ENCODE measurements at places on chromosomes 7 and 10.

- no peak for DNase-seq
Measured at GRCh38 chr7:133448012-133448411, 195.1 kb downstream of the EXOC4 start.

DNA sequence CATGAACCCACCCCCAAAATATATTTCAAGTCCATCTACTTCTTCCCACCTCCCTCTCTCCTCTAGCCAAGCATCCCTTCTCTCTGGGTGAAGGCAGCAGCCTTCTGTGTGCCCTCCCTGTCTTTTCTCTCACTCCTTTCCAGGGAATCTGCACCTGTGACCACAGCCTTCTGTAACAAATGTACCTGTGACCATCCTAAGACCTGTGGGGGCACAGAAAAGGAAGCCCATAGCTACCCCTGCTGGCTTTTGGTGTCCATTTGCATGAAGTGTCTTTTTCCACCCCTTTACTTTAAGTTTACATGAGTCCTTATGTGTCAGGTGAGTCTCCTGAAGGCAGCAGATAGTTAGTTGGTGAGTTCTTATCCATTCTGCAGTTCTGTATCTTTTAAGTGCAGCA, 2.0 kb upstream of the TBXAS1 start:
- DNase-seq: no peak

- peak; percentile 69 for DNase-seq
Measured at GRCh38 chr10:97222326-97222961, 36.7 kb upstream of the SLIT1 start.

DNA sequence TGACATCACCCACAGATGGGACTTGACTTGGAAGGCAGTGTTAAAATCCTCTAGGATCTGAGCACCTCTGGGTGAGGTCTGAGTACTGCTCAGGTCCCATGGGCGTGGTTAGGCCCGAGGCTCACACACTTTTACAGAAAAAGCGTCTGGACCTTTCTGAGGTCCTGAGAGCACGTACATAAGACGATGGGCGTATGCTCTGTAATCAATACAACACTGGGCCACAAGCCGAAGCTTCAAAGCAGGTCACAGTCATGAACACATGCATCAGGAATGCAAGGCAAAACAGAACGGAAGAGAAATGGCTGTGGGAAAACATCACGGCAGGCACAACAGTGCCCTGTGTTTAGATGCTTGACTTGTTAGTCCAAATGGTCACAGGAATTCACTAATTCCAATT, 112.2 kb downstream of the LARP4B start:
- no peak for DNase-seq

DNA sequence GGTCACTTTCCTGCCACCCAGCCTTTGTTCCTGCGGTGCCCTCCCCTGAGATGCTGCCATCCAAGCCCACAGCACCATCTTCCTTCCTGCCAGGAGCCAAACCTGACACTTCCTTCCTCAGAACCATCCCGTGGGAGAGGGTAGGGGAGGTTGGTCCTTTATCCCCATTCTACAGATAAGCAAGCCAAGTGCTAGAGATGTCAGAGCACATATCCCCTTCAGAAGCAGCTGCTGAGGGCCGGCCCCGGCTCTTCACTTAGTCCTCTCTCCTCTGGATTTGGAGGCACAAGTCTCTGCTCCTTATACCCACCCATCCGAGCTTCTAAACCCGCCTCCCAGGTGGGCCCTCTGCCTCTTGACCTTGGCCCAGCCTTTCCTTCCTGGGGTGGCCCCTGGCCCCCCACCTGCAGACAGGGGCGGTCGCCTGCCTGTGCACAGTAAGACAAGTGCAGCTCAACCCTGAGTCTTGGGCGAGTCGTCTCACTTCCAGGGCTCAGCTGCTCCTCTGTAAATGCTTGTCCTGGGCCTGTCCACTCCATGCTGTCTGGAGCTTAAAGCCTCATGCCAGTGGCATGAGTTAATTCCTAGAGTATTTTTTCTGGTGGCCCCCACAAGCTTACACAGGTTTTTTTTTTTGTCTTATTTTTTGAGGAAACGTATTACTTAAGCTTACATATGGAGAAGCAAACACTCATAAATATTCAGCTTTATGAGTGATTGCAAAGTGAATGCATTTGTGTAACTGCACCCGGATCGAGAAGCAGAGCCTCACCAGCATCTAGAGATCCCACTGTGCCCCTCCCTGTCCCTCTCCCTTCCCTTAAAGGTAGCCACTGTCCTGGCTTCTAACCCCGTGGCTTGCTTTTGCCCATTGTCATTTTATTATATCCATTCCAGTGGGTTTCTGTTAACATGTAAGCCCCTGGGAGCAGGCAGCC, 125.1 kb downstream of the CDH23 start:
- no peak for DNase-seq

DNA sequence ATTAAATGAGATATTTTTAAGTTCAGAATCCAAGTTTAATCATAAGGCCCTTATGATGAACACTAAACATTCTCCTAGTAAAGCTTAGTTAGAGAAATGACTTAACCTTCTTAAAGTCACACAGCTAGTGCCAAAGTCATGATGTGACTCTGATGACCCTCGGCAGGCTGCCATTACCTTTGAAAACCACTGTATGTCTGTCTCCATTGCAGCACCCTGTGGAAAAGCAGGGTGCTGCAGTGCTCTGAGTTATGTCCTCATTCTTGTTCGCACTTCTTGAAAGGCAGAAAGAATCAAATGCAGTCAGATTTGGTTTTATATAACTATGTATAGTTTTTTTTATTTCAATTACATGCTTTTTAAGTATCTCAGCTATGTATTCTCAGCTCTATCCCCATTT, 105.0 kb downstream of the PHTF2 start:
- no peak for DNase-seq

GRCh38 chr7:72538856-72539255, 126.7 kb upstream of the CALN1 start:
- DNase-seq: peak; percentile 18

GRCh38 chr10:46050941-46051623, 5.0 kb upstream of the MSMB start:
- no peak for DNase-seq

- DNase-seq: no peak
Measured at GRCh38 chr7:50920031-50920635, 137.4 kb upstream of the GRB10 start.

DNA sequence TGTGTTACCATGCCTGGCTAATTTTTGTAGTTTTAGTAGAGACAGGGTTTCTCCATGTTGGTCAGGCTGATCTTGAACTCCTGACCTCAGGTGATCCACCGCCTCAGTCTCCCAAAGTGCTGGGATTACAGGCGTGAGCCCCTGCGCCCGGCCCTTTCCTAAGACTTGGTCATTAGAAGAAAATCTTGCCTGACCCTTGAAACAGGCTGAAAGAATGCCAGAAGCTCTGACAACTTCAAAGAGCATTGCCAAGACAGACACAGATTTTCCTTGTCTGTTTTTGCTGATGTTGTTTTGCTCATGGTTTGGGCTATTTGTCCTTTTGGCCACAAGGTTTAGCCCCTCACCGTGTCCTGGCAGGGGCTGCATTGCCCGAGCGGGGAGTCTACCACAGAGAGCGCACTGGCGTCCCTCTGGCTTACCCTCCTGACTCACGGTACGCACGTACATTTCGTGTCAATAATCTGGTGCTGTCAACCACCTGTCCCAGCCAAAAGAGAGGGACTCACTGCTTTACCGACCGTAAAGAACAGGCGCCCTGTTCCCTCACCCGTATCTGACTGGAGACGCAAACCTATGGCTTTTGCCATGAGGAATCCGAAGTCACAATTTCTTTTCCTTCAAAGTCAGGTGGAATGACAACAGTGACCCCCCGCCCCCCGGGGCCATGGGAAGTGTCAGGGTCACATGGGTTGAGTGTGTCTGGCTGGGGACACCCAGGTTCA, 10.1 kb upstream of the INPP5A start:
- no peak for DNase-seq

GRCh38 chr7:20129920-20130319, 87.3 kb downstream of the MACC1 start:
- no peak for DNase-seq

- DNase-seq: no peak
Measured at GRCh38 chr7:44608916-44609648, 2.7 kb downstream of the OGDH start.

DNA sequence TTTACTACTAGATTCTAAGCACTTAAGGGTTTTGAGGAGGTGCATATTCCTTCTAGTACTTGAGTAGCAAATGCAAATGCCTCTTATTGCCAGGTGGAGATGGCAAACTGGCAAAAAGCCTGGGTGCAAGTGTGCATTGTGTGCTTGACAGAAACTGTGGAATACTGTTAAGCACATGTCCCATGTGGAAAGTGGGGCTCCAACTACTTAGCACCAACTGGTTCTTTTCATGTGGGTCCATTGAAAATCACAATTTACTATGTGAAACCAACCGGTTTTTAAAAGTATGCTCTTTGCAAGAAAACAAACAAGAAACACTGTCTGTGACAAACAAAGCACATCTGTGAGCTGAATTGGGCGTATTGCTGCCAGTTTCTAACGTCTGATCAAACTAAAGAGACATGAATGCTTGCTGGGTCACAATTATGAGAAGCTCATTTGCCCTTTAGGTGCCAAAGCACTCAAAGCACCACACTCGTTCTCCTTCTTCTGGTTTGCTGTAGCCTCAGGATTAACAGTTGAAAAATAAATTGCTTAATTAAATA, 197.4 kb downstream of the SEMA3E start:
- peak; percentile 15 for DNase-seq

- no peak for DNase-seq
Measured at GRCh38 chr10:122571892-122572291, 11.3 kb downstream of the DMBT1 start.

- no peak for DNase-seq
Measured at GRCh38 chr10:76031099-76031498, 599.7 kb downstream of the LRMDA start.

DNA sequence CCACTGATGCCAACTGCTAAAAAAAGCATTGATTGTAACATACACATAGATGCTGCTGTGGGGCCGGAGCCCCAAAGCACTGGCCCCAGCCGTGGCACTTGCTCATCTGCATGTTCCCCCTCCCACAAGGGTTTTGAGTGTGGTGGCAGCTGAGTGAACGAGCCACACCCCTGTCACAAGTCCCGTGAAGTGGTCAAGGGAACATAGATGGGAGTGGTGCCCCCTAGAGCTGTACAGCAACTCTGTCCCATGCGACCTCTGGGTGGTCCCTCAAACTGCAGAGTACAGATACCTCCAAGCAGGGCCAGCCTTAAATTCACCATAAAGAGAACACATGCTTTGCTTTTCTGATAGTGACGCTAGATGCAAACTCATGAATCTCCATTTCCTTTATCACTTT, 503.3 kb upstream of the NRP1 start:
- no peak for DNase-seq

DNA sequence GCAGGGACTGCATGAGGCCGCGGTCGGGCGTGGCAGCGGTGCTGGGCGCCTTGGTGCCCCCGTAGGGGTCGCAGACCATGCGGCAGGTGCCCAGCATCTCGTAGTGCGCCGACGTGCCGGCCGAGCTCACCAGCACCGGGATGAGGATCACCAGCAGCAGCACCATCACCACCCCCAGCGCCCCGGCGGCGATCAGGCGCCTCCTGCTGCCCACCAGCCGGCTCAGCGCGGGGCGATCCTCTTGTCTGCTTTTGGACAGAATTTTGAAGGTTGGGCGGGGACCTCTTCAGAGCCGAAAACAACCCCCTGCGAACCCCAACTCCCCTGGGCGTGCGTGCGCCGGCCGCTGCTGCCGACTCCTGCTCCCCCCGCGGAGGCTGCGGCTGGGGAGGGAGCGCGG, 779 bp downstream of the C1QL3 start:
- peak; percentile 66 for DNase-seq

GRCh38 chr10:74929197-74929596, 102.8 kb downstream of the KAT6B start:
- no peak for DNase-seq

- DNase-seq: no peak
Measured at GRCh38 chr10:30510184-30510931, 76.4 kb downstream of the MAP3K8 start.

DNA sequence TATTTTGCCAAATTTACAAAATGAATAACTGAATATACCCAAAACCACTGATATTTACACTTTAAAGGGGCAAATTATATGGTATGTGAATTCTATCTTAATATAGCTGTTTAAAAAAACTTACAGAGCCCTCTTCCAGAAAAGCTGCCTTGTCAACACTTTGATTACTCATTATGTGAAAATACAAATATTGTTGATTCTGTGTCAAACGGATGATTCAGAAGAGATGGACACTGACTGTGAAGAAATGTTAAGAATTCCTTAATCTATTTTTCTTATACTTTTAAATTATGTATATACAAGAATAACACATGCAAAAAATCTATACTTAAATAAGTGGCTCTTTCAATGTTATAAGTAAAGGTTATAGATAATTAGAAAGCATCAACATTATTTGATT, 41.5 kb downstream of the SMURF1 start:
- DNase-seq: no peak

- no peak for DNase-seq
Measured at GRCh38 chr7:28702171-28702570, 256.0 kb downstream of the TRIL start.

- no peak for DNase-seq
Measured at GRCh38 chr10:47381103-47381395, 3.0 kb downstream of the ZNF488 start.

- no peak for DNase-seq
Measured at GRCh38 chr10:803041-803741, 113.7 kb upstream of the DIP2C start.

GRCh38 chr10:29980084-29980483, 79.3 kb downstream of the JCAD start:
- no peak for DNase-seq

- DNase-seq: no peak
Measured at GRCh38 chr10:32104622-32105509, 48.6 kb upstream of the KIF5B start.

DNA sequence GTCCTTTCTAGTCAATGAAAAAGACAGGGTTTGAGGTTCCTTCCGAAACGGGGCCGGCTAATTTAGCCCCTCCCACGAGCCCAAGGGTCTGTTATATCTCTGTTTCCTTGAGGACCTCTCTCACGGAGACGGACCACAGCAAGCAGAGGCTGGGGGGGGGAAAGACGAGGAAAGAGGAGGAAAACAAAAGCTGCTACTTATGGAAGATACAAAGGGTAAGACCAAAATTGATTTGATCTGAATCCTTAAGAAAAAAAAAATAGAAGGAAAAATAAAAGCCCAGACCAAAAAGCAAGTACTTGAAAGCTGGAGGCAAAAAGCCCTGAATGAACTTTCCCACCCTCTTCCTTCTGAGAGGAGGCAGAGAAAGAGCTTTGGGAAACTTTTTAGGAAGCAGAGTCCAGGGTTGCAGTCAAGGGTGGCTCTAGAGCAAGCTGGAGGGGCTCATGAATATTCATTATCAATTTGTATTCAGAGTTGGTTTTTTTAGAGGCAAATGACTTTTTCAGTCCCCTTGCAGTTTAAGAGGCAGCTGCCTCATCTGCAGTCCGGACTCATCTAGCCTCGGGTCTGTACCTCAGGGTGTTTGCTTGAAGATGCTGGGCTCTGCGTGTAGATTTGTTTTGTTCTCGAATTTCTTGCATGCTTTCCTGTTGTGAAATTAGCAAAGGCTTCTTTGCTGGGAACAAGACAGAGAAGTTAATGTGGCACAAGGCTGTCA, at the start of gene ENTPD1:
ENTPD1 (plus strand) TSS at position 123 of the 721 bp plus-strand sequence; CDS start at position 200, 77 bp downstream.
- DNase-seq: peak; percentile 28

DNA sequence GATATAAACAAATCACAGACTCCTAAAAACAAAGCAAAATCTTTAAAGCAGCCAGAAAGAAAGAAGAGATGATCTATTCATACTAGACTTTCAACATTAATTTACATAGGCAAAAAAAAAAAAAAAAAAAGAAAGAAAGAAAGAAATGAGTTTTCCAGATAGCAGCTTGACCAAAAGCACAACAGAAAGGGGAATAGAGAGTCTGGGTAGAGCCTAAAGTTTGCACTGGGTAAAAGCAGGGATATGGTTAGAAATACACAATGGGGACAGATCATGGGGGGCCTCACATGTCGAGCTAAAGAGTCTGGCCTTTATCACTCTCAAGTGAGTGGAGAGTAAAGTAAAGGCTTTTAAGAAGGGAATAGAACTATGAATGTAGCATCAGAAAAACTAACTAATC, 169.8 kb downstream of the SGMS1 start:
- no peak for DNase-seq

All from retina (tissue), 1 donor.